ENCODE measurements at places on chromosomes 11 and 22.
A peak's percentile ranks its signal among the peaks of the same experiment; 100 is the strongest.

- DNase-seq, result peak; percentile 66
Measured at GRCh38 chr11:10304495-10305261, at the start of gene ADM. TSS of gene ADM (plus strand) at chr11:10305073. CDS start at chr11:10305701, 628 bp downstream.

DNA sequence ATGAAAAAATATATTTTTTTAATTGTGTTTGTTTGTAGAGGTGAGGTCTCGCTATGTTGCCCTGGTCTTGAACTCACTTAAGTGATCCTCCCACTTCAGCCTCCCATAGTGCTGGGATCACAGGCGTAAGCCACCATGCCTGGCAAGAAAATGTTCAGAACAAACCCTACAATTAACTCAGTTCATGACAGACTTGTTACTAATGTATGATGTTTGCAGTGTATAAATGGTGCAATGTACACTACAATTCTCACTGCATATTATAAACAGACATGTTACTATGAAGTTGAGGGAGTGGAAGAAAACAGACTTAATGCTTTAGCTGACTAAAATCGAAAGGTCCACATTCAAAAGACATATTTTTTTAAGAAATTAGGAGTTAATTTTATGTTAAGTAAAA, 59.0 kb downstream of the SIK3 start:
- no peak for DNase-seq

GRCh38 chr11:85088286-85088685, 538.9 kb downstream of the DLG2 start:
- no peak for DNase-seq

GRCh38 chr11:20881328-20882079, 212.1 kb downstream of the NELL1 start:
- no peak for DNase-seq

DNA sequence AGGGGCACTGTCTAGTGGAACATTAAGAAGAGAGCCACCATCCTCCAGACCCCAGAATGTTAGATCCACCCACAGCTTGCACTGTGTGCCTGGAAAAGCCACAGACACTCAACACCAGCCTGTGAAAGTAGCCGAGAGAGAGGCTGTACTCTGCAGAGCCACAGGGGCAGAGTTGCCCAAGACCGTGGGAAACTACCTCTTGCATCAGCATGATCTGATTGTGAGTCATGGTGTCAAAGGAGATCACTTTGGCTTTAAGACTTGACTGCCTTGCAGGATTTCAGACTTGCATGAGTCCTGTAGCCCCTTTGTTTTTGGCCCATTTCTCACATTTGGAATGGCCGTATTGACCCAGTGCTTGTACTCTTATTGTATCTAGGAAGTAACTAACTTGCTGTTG, 115.9 kb upstream of the CCDC179 start:
- no peak for DNase-seq

GRCh38 chr11:10978198-10978597, 120.3 kb upstream of the ZBED5 start:
- no peak for DNase-seq

GRCh38 chr22:17101475-17102296, 16.9 kb downstream of the IL17RA start:
- no peak for DNase-seq

- DNase-seq, result no peak
Measured at GRCh38 chr22:27772081-27772983, 29.2 kb downstream of the MN1 start.

- DNase-seq, result no peak
Measured at GRCh38 chr11:111714522-111714921, 51.7 kb downstream of the PPP2R1B start.

DNA sequence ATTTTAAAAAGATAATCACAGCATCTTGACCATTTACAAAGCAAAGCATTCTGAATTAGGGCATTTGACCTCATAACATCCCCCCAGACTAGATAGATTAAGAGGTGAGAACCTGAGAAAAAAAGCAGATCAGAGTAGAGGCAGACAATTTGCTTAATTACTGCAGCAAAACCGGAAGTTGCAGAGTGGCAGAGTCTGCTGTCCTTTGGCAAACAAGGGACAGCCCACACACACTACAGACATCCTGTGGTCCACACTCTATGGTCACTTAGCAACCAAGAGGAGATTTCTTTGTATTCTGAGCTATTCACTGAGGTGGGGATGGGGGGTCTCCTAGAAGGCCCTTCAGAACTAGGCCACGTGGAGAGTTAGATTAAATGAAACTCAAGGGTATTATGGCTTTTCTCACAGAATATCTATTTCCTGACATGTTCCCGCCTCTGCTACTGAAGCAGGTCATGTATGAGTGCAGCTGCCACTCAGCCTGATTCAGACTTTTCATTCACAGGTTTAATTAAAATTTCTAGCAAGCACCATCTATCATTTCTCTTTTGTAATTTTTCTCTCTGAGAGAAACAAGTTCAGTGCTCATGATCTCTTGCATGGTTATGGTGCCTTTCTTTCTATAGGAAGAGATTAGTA, 48.5 kb downstream of the SVIP start:
- no peak for DNase-seq

DNA sequence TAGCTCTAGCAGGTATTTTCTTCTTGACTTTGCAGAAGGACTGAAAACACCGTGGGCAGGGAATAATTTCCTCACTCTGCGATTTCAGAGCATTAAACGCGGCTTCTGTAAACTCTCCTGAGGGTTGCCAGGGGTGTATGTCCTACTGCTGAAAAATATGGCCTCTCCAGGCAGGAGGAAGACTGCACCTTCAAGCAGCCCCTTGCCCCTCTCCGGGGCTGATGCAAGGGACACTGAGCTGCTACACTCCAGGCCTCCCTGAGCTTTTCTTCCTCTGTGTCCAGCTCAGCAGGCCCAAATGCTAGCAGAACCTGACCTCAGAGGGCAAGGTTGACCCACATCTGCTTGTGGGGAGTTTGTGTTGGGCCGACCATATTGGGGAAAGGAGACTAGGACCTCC, 2.2 kb downstream of the CD6 start:
- peak; percentile 68 for DNase-seq

DNA sequence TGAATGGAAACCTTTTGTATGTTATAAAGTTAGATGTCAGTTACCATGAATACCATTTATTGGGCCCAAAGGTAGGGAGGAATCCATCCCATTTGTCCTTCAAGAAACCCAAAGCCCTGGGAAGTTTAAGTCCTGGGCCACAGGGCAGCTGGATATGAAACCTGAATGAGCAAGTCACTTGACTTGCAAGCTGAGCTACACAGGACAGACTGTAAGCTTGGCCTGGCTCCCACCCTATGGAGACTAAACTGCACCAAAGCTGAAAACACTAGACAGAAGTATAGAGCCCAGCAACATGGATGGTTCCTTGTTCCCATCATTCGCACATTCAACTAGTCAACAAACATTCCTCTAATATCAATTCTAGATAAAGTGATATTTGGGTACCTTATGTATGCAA, 71.3 kb downstream of the KCNC1 start:
- DNase-seq, result no peak

GRCh38 chr22:23212061-23213021, 32.0 kb downstream of the BCR start:
- no peak for DNase-seq

GRCh38 chr11:128336203-128336602, 251.2 kb downstream of the ETS1 start:
- DNase-seq, result no peak

GRCh38 chr11:108364159-108364558, 103.2 kb downstream of the C11orf65 start:
- DNase-seq, result no peak

DNA sequence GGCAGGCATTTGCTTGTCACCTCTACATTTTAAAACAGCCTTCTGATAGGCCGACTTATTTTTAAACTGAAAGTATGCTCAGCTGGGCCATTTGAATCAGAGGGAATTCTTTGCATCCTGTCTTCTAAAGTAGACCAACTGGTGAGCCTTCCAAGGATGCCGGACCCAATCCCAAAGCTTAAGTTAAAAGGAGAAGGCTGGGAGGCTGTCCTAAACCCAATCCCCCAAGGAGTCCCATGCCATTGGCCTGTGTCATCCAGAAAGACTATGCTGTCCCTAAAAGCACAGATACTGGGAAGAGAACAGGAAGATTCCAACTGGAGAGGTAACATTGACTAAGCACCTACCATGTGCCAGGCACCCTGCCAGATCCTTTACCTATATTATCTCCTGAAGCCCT, 18.0 kb downstream of the TENM4 start:
- no peak for DNase-seq

DNA sequence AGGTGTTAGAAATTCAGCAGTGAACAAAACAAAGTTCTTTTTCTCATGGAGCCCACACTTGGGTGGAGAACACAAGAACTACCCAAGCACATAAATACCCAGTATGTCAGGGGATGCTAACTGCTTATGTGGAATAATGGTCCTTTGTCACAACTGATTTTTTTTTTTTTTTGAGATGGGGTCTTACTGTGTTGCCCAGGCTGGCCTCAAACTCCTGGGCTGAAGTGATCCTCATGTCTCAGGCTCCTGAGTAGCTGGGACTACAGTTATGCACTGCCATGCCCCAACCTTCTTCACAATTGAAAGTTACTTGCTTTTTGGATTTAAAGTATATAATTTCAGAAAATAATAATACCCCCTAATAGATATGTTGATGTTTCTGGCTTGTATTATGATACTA, 122.6 kb upstream of the RASSF10 start:
- no peak for DNase-seq

GRCh38 chr11:3840004-3840869, 522 bp downstream of the RHOG start:
- DNase-seq, result peak; percentile 69

GRCh38 chr22:20980938-20981722, 967 bp upstream of the LZTR1 start:
- no peak for DNase-seq

GRCh38 chr11:107018902-107019493, 722 bp upstream of the GUCY1A2 start:
- DNase-seq, result no peak

- DNase-seq, result no peak
Measured at GRCh38 chr11:94678236-94678635, 89.9 kb upstream of the AMOTL1 start.

- DNase-seq, result no peak
Measured at GRCh38 chr22:19652316-19652715, 62.0 kb upstream of the SEPTIN5 start.

- no peak for DNase-seq
Measured at GRCh38 chr11:11426226-11426952, 73.3 kb upstream of the CSNK2A3 start.

- no peak for DNase-seq
Measured at GRCh38 chr22:44956840-44957767, 52.7 kb downstream of the PHF21B start.

GRCh38 chr11:130691581-130691980, 224.7 kb downstream of the SNX19 start:
- DNase-seq, result no peak

- DNase-seq, result no peak
Measured at GRCh38 chr11:43987384-43988039, 45.1 kb downstream of the C11orf96 start.

DNA sequence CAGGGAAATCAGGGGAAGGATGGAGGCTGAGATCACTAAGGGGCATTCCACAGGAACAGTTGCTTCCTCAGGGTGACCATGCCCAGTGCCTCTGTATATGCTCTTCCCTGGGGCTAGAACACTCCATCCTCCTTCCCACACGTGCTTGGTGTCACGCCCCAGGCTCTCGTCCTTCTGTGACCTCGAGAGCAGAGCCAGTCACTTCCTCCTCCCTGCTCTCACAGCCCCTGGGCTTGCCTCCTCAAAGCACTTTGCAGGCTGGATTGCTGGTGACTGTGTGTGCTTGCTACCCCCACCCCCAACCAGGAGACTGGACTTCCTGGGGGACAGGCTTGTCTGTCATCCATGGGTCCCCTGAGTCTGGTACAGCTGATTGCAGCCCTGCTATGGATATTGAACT, 56.5 kb upstream of the AMPD3 start:
- no peak for DNase-seq

DNA sequence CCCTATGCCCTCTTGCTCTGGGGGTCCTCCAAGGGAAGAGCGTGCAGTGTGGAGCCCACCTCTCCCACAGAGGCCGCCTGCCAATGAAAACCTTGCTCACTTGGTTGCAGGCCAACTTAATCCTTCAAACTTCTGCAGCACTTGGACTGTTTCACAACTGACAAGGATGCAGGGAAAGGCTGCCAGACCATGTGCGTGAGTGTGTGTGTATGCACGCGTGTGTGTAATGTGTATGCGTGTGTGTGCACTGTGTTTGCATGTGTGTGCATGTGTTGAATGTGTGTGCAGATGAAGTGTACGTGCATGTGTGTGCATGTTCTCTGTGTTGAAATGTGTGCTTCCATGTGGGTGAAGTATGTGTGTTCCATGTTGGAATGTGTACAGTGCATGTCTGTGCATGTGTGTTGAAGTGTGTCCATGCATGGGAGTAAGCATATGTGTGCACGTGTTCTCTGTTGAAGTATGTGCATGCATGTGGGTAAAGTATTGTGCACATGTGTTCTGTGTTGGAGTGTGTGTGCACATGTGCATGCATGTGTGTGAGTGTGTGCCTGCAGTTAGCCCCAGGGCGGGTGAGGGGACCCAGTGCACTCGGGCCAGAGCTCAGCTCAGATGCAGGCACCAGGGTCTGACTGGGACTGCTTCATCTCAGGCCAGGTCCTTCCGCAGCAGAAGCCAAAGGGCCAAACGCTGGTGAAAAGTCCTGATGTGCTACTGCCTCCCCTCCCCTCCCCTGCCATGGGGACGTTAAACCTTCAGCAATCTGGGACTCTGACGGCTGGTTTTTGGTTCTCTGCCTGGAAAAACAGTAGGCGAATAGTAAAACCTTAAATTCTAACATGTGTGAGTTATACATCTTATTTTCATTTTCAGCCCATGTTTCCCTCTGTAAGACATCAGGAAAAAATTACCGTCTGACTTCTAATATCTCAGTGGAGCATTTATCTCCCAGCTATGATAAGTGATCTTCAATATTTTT, 72.0 kb downstream of the FLI1 start:
- no peak for DNase-seq

DNA sequence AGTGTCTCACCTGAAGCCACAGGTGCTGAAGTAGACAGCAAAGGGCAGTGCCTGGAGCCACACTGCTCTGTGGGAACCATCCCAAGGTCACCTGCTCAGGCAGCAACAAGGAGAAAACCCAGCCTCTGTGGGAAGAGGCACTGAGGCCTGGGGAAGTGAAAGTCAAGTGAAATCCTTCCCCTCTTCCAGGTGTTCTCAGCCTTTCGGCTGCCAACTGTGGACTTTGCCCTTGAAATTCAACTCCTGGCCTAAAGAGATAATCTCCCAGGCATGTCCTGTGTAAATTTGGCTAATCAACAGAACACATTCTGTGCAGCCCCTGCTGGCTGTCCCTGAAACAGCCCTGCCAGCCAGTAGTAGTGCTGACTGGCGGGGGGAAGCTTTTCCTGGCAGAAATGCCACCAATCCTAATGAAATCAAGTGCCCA, 112.1 kb downstream of the RPL27A start:
- DNase-seq, result no peak

DNA sequence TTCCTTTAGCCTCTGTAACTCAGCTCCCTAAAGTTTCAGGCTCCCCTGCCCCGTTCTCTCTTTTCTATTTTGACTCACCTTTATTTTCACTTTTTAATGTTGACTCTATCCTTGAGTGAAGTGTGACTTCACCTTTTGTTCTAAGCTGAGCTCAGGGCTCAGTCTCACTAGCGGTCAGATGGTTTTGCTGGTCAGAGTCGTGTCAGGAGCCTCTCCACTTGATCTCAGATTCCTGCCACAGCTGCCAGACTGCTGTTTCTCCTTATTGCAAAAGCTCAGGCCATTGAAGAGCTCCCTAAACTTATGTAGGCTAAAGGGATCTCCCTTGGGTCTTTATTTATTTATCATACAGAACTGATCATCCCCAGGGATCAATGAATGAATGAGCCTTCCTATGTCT, 13.7 kb upstream of the POU2AF2 start:
- no peak for DNase-seq

- peak; percentile 91 for DNase-seq
Measured at GRCh38 chr22:23786752-23787599, at the start of gene SMARCB1. TSS of gene SMARCB1 (plus strand) at chr22:23786966. CDS start at chr22:23787170, 204 bp downstream.

Measured in stimulated activated effector memory CD8-positive, alpha-beta T cell treated with anti-CD3 and anti-CD28 coated beads, Interleukin-12 subunit alpha, Interleukin-12 subunit beta, amount 100 ng/mL, for 72 hours (primary cell).